ENCODE measurements at places on chromosomes 12 and 14.
A peak's percentile ranks its signal among the peaks of the same experiment; 100 is the strongest.

- no peak for DNase-seq
Measured at GRCh38 chr12:68403711-68404110, 71.5 kb upstream of the MDM1 start.

- DNase-seq = no peak
Measured at GRCh38 chr12:121404734-121405133, 4.8 kb downstream of the RNF34 start.

- peak; percentile 77 for DNase-seq
Measured at GRCh38 chr12:118377884-118378470, 1.6 kb downstream of the SUDS3 start.

DNA sequence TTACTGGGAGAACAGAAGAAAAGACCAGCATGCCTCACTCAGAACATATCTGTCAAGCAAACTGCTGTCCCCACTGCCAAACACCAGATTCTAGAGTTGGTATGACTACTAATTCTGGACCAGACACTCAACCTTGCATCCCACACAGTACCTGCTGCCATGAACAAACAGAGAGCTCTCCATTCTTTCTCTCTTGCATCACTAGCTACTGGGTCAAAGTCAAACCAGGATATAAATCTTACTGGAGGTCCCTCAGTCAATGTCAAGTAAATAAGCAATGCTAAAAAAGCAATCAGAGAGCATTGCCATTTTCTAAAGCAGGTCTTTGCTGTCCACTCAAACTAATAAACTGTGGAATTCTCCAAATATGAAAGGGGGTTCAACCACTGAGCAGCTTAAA lies 452.4 kb upstream of the SEL1L start:
- DNase-seq = no peak

- DNase-seq = no peak
Measured at GRCh38 chr12:38124247-38125012, 192.1 kb upstream of the ALG10B start.

DNA sequence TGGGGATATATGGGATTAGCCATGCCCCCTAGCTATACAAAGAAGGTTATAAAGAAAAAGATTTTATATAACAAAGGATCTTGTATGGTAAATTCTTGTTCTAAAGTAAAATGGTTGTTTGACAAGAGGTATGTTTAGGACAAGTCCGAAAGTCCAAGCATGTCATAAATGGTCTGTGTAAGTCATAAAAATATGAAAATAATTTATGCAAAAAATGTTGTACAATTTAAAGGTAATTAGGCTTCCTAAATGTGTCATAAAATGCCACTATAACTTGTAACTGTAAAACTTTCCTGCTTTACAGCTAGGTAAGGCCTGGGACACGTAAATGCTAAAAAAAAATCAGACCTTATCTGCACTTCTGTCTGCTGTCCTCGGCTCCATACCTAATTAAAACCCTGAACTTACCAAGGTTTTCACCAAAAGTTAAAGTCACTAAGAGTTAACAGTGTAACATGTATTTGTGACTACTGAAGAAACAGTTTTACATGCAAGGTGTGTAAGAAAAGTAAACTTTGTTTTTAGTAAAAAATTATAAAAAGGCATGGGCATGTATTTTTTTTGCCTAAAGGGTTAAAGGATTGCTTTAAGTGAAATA lies 110.0 kb upstream of the RESF1 start:
- DNase-seq = no peak

- no peak for DNase-seq
Measured at GRCh38 chr14:94540031-94540794, 21.0 kb upstream of the SERPINA4 start.

DNA sequence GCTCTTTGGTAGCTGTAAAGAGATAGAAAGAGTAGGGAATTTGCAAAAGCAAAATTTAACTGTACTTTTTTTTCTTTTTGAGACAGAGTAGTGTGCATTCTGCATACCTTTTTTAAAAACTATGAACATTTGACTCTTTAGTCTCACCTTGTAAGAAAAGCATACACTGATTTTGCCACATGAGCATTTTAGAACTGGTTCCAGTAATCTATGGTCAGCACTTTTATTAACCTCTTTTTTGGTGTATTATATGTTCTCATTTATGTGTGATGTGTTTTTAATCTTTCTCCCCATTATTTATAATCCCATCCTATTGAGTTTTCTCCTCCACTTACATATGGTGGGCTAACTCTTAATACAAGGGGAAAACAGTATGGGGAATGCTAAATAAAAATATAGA lies 1111.4 kb downstream of the FLRT2 start:
- DNase-seq = no peak

DNA sequence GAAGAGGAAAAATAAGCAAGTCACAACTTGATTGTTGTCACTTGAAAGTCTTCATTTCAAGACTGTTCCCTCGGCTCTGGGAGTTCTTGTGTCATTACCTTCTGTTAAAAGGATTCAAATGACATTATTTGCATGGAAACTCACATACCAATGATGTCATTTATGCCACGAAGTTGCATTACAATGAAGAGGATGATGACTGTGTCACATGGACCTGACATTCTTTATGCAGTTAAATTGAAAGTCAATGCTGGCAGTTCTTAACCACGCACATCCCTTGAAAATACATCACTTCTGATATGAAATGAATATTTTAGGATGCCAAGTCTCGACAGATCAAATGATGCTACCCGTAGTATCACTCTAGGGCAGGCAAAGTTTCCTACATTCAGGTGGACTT lies 1069.5 kb downstream of the VRK1 start:
- DNase-seq = no peak

All from retina (tissue), 1 donor.